Hematopoietic multipotent progenitor cell treated with erythropoietin and hydrocortisone succinate and interleukin-3 and kit ligand, for 6 days (in vitro differentiated cells): ENCODE measurements at places on chromosomes 1 and 21.

GRCh38 chr21:45139473-45139872, 65.1 kb downstream of the ADARB1 start:
- DNase-seq: no peak

- DNase-seq: no peak
Observed at GRCh38 chr1:192524223-192524622, 51.4 kb upstream of the RGS1 start.

GRCh38 chr1:1173061-1173792, 453 bp upstream of the TTLL10 start:
- DNase-seq: no peak

DNA sequence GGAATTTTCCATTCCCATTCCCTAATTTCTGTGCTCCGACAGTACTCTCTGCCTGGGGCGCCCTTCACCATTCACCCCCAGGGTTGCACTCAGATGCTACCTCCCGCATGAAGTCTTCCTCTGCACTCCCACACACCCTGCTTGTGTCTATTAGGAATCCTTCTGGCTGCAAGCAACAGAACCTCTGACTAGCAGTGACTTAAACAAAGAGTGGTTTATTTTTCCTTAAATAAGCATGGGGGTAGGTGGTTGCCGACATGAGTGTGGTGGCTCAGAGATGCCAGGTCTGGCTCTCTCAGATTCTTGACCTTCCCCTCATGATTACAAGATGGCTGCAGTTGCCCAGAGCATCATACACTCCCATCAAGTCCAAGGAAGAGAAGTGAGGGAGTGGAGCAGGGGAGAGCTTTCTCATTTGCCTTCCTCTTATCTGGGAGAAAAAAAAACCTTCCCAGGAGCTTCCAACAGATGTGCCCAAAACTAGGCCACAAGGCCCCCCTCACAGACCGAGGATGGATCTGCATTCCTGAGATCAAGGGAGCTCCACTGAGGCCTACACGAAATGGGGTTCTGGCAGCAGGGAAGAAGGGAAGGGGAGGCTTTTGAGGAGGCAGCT, 49.6 kb upstream of the LBR start:
- no peak for DNase-seq

GRCh38 chr1:94092210-94092613, 28.7 kb downstream of the ABCA4 start:
- DNase-seq: peak; percentile 46

- no peak for DNase-seq
Observed at GRCh38 chr1:71191520-71191919, 110.7 kb upstream of the ZRANB2 start.

DNA sequence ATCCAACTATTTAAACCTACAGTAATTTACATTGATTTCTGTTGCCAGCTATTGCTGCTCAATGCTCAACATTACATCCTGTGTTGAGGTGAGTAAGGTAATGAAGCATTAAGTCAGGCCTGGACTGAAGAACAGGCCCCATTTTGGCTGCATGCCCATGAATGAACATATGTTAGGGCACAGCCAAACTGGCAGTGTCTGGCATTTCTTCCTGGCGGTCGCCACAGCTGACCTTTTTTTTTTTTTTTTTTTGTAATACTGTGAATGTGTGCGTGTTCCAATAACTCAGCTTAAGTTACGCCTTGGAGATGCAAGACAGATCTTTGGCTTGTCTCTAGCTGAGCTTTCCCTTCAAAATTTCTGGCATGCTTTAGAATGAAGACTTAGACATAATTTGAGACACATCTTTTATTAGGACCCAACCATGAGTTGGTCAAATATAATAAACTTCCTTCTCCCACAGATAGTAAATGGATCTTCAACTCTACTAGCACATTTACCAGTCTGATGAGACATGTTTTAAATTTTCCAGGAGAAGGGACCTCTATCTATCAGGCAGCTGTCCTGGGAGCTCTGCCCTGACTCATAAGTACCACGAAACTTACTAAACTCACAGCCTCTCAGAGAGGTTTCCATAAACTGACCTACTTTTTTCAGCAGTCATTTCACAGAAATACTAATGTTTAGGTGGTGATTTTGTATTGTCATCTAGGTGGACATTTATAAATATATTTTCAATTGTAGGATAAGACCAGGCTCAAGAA, 341.1 kb upstream of the RUNX1 start:
- DNase-seq: no peak

DNA sequence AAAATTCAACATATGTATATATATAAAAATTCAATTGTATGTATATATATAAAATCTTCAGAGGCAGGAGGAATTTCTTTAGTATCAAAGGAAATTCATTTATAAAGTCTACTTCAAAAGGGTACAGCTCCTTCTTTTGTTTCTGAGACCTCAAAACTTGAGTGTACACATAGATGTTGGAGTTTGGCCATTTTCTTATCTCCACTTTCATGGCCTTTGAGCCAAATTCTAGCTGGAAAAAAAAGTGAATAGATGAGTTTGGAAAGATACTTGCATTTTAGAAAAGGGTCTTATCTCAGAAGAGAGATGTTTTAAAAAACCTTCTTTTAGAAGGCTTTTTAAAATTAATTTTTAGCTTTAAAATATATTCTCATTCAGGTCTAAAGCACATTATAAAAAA, 103.2 kb downstream of the ATF6 start:
- DNase-seq: peak; percentile 30

DNA sequence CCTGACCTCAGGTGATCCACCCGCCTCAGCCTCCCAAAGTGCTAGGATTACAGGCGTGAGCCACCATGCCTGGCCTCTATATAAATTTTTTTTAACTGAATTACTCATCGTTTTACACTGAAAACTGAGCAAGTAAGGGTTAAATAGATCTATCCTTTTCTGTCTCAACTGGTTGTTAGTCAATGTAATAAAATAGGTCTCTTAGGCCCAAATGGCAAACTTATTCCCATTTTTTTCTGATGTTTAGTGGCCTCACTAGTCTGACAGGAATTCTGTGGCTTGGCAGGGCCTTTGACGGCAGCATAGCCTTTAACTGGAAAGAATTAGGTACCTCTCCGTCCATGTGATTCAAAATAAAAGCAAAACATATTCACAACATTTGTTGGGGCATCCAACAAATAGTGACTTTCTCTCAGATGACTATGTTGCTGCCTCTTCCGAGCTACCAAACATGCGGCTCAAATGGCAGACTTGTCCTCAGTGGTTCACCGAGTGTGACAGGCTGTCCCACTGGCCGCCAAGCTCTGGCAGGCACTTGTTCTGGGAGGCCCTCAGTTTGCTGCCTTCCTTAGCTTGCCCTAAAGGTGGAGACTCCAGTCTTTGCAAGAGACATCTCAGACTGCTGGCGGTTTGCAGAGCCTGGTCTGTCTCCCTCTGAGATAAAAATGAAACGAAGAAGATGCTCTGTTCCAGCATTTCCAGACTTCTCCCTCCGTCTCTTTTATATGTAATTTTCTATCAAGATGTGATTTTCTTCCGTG, 17.4 kb downstream of the ATP1A4 start:
- no peak for DNase-seq

GRCh38 chr1:45924736-45925135, 121.3 kb downstream of the MAST2 start:
- DNase-seq: no peak

DNA sequence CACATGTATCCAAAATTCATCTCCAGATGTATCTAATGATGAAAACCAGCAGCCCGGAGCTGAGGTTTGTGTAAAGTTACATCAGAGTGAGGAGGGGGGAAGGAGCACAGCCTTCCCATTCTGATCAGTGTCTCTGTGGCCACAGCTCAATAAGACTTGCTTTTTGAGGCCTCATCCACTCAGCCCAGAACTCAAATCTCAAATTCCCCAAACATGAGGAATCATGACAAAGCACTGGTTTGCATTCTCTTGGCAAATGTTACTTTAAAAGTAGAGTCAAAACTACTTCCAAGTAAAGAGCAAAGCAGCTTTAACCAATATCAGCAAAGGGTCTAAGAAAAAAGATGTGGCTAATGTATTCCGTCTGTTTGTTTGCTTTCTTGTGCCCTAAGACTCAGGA, 30.9 kb downstream of the CCN1 start:
- no peak for DNase-seq

- DNase-seq: no peak
Observed at GRCh38 chr1:6181347-6181770, 1.2 kb upstream of the CHD5 start.

DNA sequence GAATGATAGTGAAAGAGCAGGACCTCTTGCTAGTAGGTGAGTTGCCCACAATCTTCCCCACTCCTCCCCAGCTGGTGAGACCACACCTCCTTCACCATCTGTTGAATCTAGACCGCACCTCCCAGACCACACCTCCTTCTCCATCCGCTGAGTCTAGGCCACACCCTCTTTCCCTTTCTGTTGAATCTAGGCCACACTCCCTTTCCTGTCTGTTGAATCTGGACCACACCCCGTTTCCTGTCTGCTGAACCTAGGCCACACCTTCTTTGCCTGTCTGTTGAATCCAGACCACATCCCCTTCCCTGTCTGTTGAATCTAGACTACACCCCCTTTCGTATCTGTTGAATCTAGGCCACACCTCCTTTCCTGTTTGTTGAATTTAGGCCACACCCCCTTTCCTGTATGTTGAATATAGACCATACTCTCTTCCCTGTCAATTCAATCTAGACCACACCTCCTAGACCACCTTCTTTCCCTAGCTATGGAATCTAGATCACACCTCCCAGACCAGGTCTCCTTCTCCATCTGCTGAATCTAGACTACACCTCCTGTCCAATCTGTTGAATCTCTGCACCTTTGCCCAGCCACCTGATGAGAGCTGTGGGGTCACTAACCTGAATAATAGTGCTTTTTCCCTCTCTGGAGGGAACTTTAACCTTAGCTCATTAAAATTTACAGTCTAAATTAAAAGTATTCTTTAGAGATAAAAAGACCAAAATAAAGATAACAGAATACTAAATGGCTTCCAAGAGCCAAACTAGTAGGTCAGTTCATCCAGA, 116.3 kb downstream of the DAB1 start:
- DNase-seq: peak; percentile 83
